ENCODE measurements at places on chromosomes 3 and 15. TPM values are rescaled to one million over a fixed set of nuclear protein-coding genes. Genes with fewer than 3 reads are reported as not detected.

Gene RPN1
- 129 TPM for total RNA-seq

Gene GPR171
- 42.8 TPM for total RNA-seq

Gene GOLGA8G
- not detected for total RNA-seq

Gene FSTL1
- total RNA-seq: 0.40 TPM

All from activated naive CD4-positive, alpha-beta T cell treated with anti-CD3 and anti-CD28 coated beads for 36 hours (primary cell).